ENCODE measurements at places on chromosomes 2 and 18. TPM values are rescaled to one million over a fixed set of nuclear protein-coding genes. Genes with fewer than 3 reads are reported as not detected.

DDX1 gene
- 26.8 TPM for total RNA-seq

CNGA3 gene
- total RNA-seq: 0.14 TPM

GRCh38 chr2:238855891-238856580 lies 8.2 kb downstream of the TWIST2 start:
- no peak overlapping the region for H3K4me3 ChIP-seq
- H3K27ac ChIP-seq: no peak overlapping the region
- no peaks in the 10 kb centered on the region for H3K4me1 ChIP-seq
- DNase-seq: no peak
- peaks cover 42% of the 10 kb centered on the region for H3K27me3 ChIP-seq
- H3K36me3 ChIP-seq: no peaks in the 10 kb centered on the region

NGEF gene
- total RNA-seq: 7.6 TPM

GRCh38 chr2:223944166-223944702 lies 901 bp downstream of the WDFY1 start:
- H3K27ac ChIP-seq: peak overlapping the region; percentile 96
- peaks cover 37% of the 10 kb centered on the region for H3K4me1 ChIP-seq
- no peaks in the 10 kb centered on the region for H3K36me3 ChIP-seq
- DNase-seq: peak; percentile 76
- no peaks in the 10 kb centered on the region for H3K27me3 ChIP-seq
- peak overlapping the region; percentile 93 for H3K4me3 ChIP-seq

GRCh38 chr18:62682371-62682770 lies 33.0 kb upstream of the PHLPP1 start:
- no peaks in the 10 kb centered on the region for H3K27me3 ChIP-seq
- no peak for DNase-seq
- H3K4me3 ChIP-seq: no peak overlapping the region
- H3K27ac ChIP-seq: no peak overlapping the region
- H3K4me1 ChIP-seq: no peaks in the 10 kb centered on the region
- H3K36me3 ChIP-seq: no peaks in the 10 kb centered on the region

DNA sequence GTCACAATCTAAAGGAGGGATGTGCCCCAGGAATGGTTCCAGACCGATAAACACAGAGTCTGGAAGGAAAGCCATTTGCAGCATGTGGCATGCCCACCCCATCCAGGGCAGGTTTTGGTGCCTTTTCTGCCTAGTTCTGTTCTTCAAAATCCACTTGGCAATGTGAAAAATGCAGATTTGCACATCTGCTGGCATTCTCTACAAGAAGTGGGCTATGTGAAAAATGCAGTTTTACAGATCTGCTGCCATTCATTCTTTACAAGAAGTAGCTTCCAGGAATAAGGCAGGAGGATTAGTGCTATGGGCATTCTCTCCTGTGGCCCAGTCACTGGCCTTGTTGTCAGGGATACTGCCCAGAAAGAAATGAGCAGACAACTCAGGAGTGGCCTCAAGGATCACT lies 68.1 kb downstream of the C1D start:
- H3K27ac ChIP-seq: no peak overlapping the region
- no peak for DNase-seq
- H3K4me3 ChIP-seq: no peak overlapping the region
- H3K27me3 ChIP-seq: no peaks in the 10 kb centered on the region
- no peaks in the 10 kb centered on the region for H3K4me1 ChIP-seq

DNA sequence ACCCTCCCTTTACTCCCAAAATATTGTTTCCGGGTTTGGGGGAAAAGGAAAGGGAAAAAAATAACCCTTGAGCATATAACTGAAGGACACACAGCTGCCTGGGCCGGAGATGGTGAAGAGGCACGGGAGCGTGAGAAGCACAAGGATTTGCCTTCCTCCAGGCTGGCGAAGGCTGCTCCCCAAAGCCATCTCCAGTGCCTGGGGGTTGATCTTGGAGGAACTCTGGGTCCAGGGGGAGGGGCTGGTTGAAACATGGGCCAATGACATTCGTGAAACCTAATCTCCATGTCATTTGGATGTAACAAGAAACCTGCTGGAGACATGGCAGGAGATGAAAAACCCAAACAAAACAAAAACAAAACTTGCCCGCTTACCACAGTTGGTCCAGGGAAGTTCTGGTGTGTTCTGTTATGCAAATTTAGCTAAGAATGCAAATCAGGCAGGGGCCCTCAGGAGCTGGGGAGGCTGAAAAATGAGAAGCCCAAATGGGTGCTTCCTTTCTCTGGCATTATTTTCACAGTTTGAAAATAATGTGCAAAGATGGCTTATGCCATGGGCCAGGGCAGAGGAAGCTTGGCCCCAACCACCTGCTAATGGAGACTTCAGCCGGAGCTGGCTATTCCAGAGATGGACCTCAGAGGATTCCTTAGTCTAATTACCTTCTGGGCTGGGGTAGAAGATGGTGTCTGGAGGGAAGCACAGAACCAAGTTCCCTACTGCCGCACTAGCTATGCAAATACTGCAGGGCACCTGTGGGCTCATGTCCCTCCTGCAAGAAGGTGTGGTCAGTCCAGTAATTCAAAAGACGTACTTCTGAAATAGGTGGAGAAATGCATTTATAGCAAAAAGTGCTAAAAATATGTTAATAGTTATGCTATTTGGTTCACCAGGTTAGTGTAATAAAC lies 180.9 kb downstream of the BCL2 start:
- no peaks in the 10 kb centered on the region for H3K36me3 ChIP-seq
- DNase-seq: peak; percentile 46
- H3K4me1 ChIP-seq: peaks cover 32% of the 10 kb centered on the region
- H3K27me3 ChIP-seq: no peaks in the 10 kb centered on the region
- no peak overlapping the region for H3K4me3 ChIP-seq

GRCh38 chr2:143675021-143675420 lies 545.8 kb downstream of the ARHGAP15 start:
- no peaks in the 10 kb centered on the region for H3K4me1 ChIP-seq
- no peak overlapping the region for H3K4me3 ChIP-seq
- DNase-seq: no peak
- H3K36me3 ChIP-seq: no peaks in the 10 kb centered on the region

DNA sequence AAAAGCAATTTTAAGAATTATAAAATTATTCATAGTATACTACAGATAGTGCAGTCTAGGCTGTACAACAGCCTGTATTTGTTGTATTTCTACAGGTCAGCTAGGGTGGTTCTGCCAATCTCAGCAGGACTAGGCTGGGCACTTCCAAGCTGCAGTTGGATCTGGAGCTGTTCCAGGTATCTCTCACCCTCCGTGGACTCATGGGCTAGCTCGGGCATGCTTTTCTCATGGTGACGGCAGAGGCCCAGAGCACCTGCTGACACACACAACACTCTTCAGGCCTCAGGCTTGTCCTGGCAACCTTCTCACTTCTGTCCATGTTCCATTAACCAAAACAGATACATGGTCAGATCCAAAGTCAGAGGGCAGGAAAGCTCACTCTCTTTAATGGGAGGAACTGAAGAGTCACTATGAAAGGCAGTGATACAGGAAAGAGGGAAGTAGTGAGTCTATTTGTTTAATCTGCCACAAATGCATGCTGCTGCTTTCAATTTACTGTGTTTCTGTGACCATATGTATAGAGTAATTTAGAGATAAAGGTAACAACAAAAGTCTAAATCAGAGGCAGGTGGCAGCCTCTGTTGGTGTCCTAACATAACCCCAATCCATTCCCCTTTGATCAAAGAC lies 462.4 kb upstream of the ACVR2A start:
- DNase-seq: no peak
- no peaks in the 10 kb centered on the region for H3K4me1 ChIP-seq
- H3K27ac ChIP-seq: no peak overlapping the region
- no peak overlapping the region for H3K4me3 ChIP-seq
- H3K36me3 ChIP-seq: no peaks in the 10 kb centered on the region

GRCh38 chr18:395456-396250 lies 104.8 kb downstream of the COLEC12 start:
- H3K27me3 ChIP-seq: no peaks in the 10 kb centered on the region
- peaks cover 20% of the 10 kb centered on the region for H3K4me1 ChIP-seq
- DNase-seq: peak; percentile 33

DNA sequence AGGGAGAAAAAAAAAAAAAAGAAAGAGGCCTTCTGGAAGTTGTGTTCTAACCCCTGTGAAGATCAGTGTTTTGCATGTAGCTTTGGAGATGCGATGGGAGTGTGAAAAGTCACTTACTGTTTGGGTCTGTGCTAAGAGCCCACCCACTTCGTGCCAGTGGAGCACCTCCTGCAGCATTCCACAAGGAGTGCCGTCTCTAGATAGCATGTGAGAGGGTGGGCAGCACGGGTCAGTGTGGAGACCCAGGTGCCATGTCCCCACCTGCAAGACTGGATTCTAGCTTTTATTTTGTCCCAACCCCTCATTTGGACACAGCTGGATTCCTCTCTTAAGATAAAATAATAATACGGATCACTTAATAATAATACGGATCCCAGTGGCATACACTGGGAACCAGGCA lies 12.5 kb upstream of the TMEM185B start:
- H3K27me3 ChIP-seq: no peaks in the 10 kb centered on the region
- no peak overlapping the region for H3K4me3 ChIP-seq
- H3K4me1 ChIP-seq: no peaks in the 10 kb centered on the region
- H3K36me3 ChIP-seq: no peaks in the 10 kb centered on the region
- DNase-seq: peak; percentile 10
- no peak overlapping the region for H3K27ac ChIP-seq

DNA sequence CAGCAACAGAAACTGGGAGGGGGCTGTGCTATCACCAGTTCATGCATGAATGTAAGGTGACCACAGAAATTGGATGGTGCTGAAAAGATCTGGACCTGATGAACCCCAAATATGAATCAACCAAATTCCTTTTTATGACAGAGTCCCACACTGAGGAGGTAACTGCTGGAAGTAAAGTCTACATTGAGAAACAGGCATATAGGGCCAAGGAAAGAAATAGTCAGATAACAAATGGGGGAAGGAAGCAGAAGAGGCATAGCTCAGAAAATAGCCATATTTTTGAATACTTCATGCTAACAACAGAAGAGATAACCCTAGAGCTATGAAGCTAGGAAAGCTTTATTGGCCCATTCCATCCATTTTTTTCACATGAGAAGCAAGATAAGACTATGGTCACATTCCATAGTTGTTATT lies 25.8 kb downstream of the ZC3H6 start:
- no peak overlapping the region for H3K4me3 ChIP-seq
- H3K4me1 ChIP-seq: peaks cover 15% of the 10 kb centered on the region
- no peaks in the 10 kb centered on the region for H3K27me3 ChIP-seq
- no peak overlapping the region for H3K27ac ChIP-seq
- DNase-seq: no peak

MRPL44 gene
- total RNA-seq: 1.2 TPM

TDRD15 gene
- total RNA-seq: not detected

DNA sequence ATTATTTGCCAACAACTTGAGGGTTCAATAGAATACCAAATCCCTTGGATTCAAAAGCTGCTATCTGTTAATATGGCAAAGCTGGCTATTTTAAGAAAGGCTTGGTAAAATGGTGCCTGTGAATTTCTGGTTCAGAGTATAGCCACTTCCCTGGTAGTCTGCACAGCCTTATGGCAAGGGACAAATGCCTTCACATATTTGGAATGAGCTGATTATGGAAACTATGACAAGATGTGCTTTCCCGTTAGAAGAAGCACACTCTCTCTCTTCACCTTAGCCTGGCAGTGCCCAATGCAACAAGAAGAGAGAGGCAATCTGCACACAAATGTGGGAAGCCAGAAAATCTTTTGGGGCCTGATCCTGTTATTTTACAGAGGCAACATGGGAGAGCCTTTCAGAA lies 47.5 kb upstream of the MAP3K20 start:
- H3K27ac ChIP-seq: peak overlapping the region; percentile 79
- no peaks in the 10 kb centered on the region for H3K4me1 ChIP-seq
- H3K27me3 ChIP-seq: no peaks in the 10 kb centered on the region
- H3K36me3 ChIP-seq: no peaks in the 10 kb centered on the region

DNA sequence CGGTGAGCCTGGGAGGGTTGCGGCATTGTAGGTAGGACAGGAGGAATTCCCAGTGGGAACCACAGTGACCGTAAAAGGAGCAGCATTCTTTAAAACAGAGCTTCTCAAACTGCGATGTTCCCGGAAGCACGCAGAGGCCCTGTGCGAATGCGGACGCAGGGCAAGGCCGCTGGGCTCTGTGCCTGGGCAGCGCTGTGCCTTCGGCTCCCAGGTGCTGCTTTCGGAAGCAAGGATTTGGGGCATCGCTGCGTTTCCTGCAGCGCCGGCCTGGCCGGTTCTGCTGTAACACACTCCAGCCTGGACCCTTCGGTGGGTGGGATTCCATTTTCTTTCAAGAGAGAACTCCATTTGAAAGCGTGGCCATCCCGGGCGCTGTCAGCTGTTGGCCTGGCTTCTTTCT lies 118.6 kb downstream of the PTGR3 start:
- H3K4me3 ChIP-seq: no peak overlapping the region
- no peaks in the 10 kb centered on the region for H3K4me1 ChIP-seq
- H3K27me3 ChIP-seq: no peaks in the 10 kb centered on the region
- DNase-seq: no peak
- H3K27ac ChIP-seq: no peak overlapping the region
- H3K36me3 ChIP-seq: no peaks in the 10 kb centered on the region

GRCh38 chr2:207993151-207993763 lies 32.1 kb downstream of the PLEKHM3 start:
- DNase-seq: no peak
- no peaks in the 10 kb centered on the region for H3K4me1 ChIP-seq
- no peaks in the 10 kb centered on the region for H3K27me3 ChIP-seq
- H3K36me3 ChIP-seq: no peaks in the 10 kb centered on the region
- no peak overlapping the region for H3K27ac ChIP-seq

PSTPIP2 gene
- 7.8 TPM for total RNA-seq

DNA sequence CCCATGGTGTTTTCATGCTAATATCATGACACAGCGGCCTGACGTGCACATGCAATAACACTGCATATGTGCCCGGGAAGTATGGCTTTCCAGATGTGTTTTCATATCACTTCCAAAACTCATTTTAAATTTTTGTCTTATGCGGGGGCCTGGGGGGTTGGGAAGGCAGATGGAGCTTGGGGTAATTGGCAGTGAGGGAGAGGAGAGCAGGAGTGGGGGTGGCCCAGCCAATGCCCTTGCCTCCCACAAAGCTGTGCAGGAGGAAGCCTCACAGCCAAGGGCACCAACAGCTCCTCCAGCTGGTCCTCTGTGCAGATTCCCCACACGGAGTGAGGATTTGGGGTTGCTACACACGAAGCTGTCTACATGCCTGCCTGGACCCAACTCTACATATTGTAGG lies 805.2 kb downstream of the GALR1 start:
- no peaks in the 10 kb centered on the region for H3K4me1 ChIP-seq
- no peaks in the 10 kb centered on the region for H3K27me3 ChIP-seq
- no peak overlapping the region for H3K27ac ChIP-seq
- no peak for DNase-seq
